ENCODE measurements at places on chromosomes 5 and 9.
A peak's percentile ranks its signal among the peaks of the same experiment; 100 is the strongest.

- no peak for DNase-seq
Measured at GRCh38 chr9:114448706-114449105, 56.6 kb downstream of the WHRN start.

DNA sequence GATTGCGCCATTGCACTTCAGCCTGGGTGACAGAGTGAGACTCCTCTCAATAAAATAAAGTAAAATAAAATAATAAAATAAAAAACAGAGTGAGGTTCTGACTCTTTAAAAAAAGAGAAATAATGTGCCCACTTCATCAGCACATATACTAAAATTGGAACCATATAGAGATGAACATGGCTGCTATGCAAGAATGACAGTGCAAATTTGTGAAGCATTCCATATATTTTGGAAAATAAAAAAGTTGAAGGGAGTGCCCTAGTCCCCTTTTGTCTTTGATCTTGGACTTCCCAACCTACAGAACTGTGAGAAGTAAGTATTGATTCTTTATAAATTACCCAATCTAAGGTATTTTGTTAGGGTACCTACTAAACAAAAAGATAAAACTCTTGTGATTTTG lies 23.1 kb downstream of the BASP1 start:
- no peak for DNase-seq

- no peak for DNase-seq
Measured at GRCh38 chr5:174843263-174844250, 119.2 kb downstream of the MSX2 start.

GRCh38 chr5:305050-305449 lies 16.5 kb upstream of the AHRR start:
- DNase-seq = no peak

GRCh38 chr5:83441747-83442146 lies 29.8 kb upstream of the VCAN start:
- DNase-seq = no peak

DNA sequence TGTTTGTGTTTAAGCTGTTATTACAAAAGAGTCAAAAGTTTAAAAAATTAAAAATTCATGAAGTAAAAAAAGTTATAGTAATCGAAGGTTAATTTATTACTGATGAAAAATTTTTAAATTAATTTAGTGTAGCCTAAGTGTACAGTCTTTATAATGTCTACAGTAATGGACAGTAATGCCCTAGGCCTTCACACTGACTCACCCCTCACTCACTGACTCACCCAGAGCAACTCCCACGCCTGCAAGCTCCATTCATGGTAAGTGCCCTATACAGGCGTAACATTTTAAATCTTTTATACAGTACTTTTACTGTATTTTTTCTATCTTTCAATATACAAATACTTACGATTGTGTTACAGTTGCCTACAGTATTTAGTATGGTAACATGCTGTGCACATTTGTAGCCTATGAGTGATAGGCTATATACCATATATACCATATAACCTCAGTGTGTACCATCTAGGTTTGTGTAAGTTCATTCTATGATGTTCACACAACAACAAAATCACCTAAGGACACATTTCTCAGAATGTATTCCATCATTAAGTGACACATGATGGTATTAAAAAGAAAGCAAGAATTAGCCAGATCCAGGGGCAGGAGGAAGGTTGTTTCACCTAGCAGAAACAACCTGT lies 40.1 kb downstream of the DCAF10 start:
- DNase-seq = peak; percentile 41

GRCh38 chr9:83313781-83314180 lies 224.4 kb downstream of the FRMD3 start:
- no peak for DNase-seq

GRCh38 chr5:145951071-145951470 lies 14.7 kb downstream of the SH3RF2 start:
- DNase-seq = no peak

- DNase-seq = no peak
Measured at GRCh38 chr5:15575666-15576065, 75.7 kb downstream of the FBXL7 start.

DNA sequence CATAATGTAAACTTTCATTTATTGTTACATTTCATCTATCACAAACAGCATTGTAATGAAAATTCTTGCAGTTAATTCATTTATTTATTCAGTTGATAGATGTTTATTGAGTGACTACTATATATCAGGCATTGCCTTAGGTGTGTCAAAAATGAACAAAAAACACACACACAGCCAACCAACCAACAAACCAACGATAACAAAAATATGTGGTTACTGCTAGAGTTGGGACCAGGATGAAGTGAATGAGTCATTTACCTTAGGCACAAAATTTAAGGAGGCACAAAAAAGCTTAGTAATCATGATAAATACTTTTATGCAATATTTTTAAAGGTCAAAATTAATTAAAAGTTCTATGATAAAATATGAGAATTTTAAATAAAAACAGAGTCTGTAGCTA lies 223.4 kb downstream of the CSNK1G3 start:
- no peak for DNase-seq

DNA sequence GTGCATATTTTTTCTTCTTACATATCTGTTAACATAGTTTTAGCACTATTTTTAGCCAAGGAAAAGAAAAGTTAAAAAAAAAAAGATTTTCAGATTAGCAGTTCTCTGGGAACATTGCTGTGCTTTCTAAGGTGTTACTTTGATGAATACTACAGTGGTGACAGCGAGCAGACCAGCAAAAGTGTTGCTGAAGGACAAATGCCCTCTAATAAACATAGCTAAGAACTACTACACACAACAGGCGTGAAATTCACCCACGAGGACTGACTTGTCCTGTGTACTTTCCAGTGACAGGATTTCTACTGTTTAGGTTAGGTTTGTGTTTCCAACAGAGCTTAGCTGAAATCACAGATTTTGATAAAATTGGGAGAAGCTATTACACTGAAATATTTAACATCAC lies 153.8 kb downstream of the HCN1 start:
- no peak for DNase-seq

- DNase-seq = no peak
Measured at GRCh38 chr5:135242021-135242865, 156.8 kb downstream of the MACROH2A1 start.

GRCh38 chr9:72149231-72149975 lies at the start of gene GDA:
Gene GDA, plus strand, starts transcription at chr9:72149440. Its CDS starts 120 bp downstream, at chr9:72149560.
- DNase-seq = no peak

DNA sequence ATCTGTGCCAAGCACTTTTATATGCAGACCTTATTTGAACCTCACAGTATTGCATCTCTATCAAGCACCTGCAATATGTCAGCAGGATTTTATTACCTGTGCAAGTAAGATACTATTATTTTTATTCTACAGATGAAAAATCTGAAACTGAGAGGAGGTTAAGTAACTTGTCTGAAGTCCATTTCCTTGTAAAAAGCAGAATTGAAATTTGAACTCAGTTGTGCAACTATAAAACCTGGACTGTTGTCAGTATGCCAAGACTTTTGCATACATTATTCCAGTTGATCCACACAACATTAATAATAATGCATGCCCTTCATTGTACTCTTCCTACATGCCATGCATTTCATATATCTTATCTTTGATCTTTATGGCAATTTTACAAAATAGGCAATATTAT lies 82.2 kb upstream of the BRINP1 start:
- DNase-seq = no peak

DNA sequence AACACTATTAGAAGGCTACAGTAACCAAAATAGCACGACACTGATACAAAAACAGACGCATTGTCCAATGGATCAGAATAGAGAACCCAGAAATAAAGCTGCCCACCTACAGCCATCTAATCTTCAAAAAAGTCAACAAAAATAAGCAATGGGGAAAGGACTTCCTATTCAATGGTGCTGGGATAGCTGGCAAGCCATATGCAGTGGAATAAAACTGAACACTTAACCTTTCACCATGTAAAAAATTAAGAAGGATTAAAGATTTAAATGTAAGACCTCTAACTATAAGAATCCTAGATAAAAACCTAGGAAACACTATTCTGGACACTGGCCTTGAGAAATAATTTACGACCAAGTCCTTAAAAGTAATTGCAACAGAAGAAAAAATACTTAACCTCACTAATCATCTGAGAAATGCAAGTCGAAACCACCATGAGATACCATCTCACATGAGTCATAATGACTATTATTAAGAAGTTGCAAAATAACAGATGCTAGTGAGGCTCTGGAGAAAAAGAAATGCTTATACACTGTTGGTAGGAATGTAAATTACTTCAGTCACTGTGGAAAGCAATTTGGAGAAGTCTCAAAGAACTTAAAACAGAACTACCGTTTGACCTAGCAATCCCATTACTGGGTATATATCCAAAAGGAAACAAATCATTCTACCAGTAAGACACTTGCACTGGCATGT lies 203.3 kb upstream of the CDH9 start:
- DNase-seq = peak; percentile 100

- peak; percentile 80 for DNase-seq
Measured at GRCh38 chr5:171521219-171521633, 101.8 kb downstream of the FGF18 start.

GRCh38 chr5:21237461-21237860 lies 1249.5 kb upstream of the CDH18 start:
- DNase-seq = no peak

DNA sequence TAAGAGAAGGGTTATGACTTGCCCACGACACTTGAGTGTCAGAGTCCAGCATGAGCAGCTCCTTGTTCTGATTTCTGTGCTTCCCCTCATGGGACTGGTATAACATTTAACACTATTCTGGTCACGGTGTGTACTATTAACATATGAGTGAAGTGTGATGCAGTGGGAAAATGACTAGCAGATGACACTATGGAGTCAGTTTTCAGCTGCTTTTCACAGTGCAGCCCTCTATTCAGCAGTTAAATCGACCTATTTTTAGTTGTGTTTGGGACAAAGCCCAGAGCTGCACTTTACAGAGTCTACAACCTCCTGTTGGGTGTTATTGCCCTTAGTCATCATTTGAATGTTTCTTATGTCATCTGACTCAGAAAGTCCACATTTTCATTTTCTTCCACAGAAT lies 59.1 kb downstream of the CHSY3 start:
- no peak for DNase-seq

DNA sequence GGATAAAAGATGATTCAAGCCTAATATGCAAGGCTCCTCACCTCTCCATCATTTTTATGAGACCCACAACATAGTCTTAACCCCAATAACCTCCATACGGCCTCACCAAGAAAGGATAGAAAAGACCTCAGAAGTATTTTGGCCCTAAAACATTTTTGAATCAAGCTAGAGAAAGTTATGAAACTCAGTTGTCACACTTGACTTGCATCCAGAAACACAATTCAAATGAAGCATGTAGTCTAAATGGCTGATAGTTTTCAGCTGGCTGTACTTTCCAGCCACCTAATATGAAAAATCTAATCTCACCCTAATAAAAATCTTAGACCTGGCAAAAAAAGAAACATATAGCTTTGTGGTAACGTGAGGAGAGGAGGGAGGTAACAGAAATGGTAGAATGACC lies 116.1 kb downstream of the ARL15 start:
- DNase-seq = no peak
